Activated naive CD8-positive, alpha-beta T cell treated with anti-CD3 and anti-CD28 coated beads, Interleukin-2, amount 50 U/mL, for 24 hours (primary cell): ENCODE measurements at places on chromosomes 2 and 18.

- DNase-seq: no peak
These were observed 32.7 kb downstream of the COX7A2L start for GRCh38 chr2:42328148-42328833.

DNA sequence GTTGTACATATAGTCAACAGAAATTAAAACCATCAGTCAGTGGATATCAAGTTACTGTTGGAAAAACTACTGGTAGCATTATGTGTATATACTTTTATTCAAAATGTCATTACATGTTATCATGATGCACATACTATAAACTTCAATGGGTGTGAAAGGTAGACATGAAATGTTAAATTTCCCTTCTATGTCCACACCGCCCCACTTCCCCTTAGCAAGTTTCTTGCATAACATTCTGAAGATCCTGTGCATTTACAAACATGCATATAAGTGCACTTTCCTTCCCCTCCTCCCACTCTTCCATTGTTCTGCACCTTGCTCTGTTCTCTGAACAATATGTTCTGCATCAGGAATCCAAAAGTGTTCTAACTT, 16.6 kb upstream of the HK2 start:
- no peak for DNase-seq

DNA sequence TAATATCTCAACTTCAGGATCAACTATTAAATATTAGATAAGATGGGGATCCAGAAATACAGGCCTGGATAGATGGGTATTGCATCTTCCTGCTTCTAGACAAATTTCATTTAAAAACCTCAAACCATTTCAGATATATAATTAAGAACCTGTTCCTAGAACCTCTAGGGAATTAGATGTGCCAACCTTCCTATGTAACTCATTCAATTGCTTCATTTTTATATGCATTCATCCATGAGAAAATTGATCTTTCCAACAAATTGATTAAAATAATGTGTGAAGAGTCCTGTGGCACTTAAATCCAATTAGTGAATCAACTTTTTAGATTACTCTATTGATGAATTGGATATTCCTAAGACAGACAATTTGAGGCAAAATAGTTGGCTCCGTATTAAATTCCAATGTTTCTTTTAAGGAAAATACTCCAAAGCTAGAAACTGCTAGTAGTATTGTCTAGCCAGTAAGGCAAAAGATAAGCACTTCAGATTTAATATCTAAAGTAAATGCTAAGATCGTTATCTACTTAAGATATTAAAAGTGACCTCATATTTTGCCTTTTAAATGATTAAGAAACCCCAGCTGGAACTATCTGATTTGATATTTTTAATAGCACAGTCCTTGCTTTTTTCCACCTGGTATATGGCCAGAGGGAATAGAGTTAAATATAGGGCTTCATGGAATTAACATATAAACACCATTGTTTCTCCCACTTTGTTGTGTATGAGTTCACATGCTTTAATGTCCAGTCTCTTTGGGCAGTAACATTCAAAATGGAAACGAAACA, 35.8 kb downstream of the DARS1 start:
- DNase-seq: no peak

DNA sequence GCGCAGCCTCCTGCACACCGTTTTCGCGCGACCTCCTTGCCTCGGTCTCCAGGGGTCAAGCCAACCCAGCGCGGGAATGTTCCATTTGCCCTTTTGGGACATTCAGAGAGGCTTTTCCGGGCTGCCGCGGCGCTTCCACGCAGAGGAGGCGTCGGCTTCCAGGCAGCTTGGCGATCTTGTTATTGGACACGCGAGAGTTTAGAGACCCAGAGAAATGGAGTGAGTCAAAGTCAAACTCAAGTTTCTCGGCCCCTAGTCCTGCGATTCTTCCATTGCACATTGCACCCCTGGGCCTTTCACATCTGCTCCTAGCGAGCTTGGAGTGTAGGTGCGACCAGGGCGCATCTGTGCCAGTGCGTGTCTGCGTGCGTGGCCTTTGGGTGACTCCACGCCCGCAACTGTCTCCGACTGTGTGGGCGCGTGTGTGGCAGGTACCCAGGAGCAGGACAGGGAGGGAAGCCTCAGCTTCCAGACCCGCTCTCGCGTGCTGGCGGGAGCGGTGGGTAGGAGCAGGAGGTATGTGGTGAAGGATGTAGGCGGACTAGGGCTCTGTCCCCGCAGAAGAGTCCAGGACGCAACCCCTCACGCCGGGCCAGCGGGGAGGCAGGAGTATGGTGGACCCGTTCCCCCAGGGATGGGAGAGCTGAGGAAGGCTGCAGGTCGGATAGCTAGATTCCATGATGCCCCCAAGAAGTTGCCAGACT, 13.5 kb downstream of the SIX3 start:
- no peak for DNase-seq

DNA sequence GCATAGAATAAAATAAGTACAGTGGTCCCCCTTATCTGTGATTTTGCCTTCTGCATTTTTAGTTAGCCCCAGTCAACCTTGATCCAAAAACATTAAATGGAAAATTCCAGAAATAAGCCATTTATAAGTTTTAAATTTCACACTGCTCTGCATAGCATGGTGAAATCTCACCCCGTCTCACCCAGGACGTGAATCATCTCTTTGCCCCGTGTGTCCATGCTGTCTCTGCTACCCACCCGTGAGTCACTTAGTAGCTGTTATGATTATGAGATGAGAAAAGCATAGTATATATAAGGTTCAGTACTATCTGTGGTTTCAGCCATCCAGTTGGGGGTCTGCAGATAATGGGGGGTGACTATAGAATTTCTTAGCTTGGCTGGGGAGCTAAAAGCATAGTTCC, 67.3 kb downstream of the RHBDD1 start:
- no peak for DNase-seq

- no peak for DNase-seq
These were observed 278.0 kb downstream of the EPHA4 start for GRCh38 chr2:221293949-221294742.

- no peak for DNase-seq
These were observed 60.6 kb downstream of the ZNF516 start for GRCh38 chr18:76434452-76434851.

- DNase-seq: no peak
These were observed 8.0 kb upstream of the PDIA6 start for GRCh38 chr2:10820562-10820961.

DNA sequence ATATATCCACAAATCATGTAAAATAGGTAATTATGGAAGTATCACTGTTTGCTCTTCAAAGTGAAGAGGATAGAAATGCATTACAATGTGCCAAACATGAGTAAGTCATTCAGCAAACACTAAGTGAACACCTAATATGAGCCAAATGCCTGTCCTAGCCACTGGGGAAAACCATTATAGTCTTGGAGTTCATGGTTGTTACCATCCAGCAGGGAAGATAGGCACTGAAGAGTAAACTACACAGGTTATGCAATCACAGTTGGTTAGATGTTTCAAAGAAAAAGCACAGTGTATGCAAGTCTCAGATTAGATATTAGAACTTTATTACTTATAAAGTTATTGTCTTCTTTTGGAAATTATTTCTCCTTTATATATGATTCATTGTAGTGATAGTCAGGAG, 3.9 kb upstream of the SERPINB2 start:
- no peak for DNase-seq

DNA sequence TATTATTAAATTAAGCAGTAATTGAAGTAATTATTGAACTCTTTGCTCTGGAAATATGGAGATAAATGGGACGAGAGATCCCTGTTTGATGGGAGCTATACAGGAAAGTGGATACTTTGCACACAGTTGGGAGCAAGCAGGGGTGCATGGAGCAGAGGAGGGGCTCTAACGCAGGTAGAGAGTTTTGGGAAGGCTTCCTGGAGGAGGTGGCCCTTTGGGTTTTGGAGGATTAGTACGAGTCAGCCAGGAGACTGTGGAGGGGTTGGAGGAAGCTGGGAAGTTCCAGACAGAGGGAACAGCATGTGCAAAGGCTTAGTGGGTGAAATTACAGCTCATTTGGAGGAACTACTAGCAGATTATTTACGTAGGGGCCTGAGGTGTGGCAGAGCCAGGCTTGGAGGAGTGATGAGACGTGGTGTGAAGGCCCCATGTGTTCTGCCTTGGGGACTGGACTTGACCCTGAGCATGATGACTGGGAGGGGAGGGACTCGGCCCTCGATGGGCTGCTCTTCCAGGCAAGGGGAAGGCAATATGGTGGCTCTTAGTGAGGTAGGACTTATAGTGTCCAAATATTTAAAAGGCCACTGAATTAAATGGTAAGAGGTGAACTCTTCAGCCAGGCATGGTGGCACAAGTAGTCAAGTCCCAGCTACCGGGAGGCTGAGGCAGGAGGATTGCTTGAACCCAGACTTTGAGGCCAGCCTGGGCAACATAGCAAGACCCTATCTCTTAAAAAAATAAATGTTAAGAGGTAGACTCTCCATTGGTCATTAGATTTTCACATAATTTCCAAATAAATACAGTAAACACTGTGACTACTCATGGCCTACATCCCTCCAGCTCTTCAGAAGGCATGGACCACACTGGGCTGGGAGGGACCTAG, 30.2 kb downstream of the GREB1 start:
- DNase-seq: no peak
